ENCODE measurements at places on chromosomes 12 and 14.

DNA sequence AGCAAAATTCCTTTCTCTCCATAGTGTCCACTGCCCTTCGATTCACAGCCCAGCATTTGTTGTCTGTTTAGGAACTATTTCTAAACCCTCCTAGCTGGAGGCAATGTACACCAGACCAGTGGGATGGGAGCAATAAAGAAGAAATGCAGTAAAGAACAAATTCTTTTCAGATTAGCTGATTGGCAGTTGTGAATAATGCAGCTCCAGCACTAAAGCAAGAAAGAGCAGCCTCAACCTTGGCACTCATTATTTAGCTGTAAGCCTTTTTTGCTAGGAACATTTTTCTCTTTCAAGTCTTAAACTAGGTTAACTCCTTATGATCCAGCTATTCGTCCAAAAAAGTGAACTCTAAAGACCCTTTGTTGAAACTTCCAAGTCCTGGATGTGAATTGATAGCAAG, 580.5 kb upstream of the STXBP6 start:
- no peak for DNase-seq

DNA sequence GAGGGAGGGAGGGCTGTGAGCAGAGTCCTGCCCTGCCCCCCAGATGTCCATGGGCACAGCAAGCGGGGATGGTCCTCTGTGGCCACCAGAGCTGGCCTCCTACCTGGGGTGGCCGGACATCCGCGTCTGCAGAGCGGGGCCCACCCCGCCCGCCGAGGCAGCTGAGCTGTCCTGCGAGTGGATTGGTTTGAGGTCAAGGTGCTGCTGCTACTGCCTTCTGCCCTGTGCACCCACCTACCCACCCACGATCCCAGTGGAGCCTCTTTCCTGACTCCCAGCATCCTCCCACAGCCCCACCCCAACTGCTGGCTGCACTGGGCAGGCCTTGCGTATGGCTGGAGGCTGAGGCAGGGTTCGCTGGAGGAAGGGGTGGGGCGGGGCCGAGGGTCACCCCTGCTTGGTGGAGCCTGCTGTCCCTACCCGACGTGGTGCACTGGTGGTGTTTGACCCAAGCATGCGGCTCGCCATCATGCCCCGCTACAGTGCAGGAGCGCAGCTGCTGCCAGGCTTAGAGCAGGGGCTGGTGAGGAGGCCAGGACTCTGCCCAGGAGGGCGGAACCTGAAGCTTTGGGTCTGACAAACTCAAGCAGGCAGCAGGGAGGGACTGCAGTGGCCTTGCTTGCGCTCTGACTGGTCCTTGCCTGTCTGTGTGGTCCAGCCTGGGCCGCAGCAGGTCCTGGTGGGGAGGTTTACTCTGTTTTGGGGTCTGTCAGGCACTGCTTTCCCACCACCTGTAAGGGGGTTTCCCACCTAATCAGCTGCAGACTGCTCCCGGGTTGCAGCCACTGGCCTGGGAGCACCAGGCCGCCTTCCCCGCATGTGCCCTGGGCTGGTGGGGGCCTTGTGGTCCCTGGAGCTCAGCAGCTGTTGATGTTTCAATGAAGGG, 23.7 kb downstream of the CEP170B start:
- DNase-seq: no peak

- no peak for DNase-seq
Measured at GRCh38 chr12:52162981-52163380, 28.8 kb downstream of the KRT80 start.

- DNase-seq: no peak
Measured at GRCh38 chr14:75917322-75917945, 64.4 kb downstream of the TGFB3 start.

DNA sequence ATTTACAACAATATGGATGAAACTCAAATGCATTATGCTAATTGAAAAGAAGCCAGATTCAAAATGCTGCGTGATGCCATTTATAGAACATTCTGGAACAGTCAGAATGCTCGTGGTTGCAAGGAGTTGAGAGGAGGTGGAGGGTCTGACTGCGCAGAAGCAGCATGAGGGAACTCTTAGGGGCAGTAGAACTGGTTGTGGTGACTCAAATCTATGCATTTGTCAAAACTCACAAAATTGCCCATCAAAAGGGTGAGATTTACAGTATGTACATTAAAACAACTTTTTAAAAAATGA, 113.7 kb upstream of the PDZRN4 start:
- DNase-seq: no peak

- no peak for DNase-seq
Measured at GRCh38 chr12:132364348-132364902, 35.0 kb upstream of the GALNT9 start.

DNA sequence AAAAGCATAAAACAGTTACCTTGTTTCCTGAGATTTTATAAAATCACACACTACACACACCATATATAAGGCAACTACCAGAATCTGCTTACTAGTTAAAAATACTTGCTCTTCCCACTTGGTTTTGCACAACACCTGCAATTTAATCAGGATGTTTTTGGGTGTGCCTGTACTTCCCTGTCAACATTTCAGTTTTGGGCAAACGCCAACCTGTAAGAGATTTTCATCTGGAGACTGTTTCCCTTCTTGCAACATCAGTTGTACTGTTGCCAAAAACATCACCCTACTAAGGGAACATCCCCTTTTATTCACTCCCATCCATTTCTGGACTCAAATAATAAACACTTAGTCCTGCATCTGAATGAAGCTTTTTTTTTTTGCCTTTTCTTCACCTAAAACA, 172.3 kb downstream of the DUSP6 start:
- peak; percentile 54 for DNase-seq

DNA sequence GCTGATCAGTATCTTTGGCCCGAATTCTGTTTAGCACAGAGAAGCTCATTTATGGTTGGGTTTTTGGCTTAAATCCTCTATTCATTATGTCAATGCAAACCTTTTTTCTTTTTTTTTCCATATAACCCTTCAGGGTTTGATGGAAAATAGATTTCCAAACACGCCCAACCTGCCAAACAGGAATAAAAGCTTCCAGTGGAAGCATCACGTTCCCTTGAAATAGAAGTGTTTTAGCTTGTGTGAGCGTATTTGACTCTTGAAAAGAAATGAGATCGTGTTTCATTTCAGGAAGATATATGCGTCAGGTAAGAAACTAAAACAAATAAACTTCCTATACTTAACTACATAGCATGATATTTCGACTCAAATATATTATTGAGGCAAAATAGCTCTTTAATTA, at the start of gene PIK3C2G:
PIK3C2G (plus strand) TSS at position 246 of the 400 bp plus-strand sequence. CDS start 20,564 bp downstream, outside the sequence.
- DNase-seq: peak; percentile 1

DNA sequence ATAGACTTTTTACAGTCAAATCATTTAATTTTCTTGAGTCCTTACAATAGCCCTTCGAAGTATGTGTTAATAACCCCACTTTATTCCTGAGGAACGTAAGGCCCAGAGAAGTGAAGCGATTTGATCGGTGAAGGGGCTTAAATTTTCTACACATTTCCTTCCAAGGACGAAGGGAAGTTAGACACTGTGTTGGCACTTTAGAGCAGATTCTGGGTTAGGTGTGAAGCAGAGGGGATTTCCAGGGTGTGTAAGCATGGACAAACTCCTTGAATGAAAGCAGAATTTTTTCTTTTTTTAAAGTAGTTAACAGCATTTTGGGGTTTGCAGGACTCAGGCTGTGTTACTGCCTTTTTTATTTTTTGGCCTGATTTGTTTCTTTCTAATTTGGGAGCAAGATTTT, 38.9 kb downstream of the PRORP start:
- DNase-seq: no peak

- no peak for DNase-seq
Measured at GRCh38 chr12:68497107-68497506, 113.6 kb upstream of the RAP1B start.

DNA sequence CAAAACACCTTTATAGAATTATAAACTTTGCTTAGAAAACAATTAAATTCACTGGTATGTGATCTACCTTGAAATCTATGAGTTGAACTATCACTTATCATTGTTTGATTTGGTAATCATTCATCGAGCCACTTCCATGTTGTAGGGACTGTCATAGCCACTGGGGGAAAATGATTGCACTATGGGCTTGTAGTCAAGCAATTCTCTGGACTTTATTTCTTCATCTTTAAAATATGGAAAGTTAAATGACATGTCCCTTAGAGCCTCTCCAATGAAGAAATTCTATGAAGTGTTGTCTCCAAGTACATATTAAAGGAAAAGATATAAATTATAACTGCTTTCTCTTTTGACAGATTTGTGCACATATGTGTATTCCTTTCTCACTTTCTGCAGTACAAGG, 97.3 kb downstream of the NELL2 start:
- no peak for DNase-seq

GRCh38 chr12:41277946-41278267, 89.8 kb downstream of the PDZRN4 start:
- DNase-seq: no peak

GRCh38 chr14:88195676-88196075, 127.4 kb downstream of the KCNK10 start:
- DNase-seq: no peak

DNA sequence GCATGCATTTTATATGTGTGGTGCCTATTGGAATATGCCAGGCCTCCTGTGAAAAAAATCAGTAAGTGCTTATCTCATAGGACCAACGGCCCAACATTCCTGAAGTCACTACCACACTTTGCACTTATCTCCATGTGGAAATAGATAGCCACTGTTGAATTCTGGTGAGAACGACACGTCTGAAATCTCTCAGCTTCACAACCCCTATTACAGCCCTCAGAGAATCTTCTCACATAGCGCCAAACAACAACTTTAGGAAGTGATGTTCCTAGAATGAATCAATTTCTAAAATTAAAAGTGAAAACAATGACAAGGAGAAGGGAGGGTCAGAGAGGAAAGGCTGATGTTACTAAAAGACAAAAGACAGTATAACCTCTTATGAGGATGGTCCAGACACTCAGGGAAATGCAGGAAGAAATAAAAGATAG, 270.8 kb upstream of the BTG1 start:
- no peak for DNase-seq

All from LNCaP clone FGC (cell line).